ENCODE measurements at places on chromosomes 3 and 15.

DNA sequence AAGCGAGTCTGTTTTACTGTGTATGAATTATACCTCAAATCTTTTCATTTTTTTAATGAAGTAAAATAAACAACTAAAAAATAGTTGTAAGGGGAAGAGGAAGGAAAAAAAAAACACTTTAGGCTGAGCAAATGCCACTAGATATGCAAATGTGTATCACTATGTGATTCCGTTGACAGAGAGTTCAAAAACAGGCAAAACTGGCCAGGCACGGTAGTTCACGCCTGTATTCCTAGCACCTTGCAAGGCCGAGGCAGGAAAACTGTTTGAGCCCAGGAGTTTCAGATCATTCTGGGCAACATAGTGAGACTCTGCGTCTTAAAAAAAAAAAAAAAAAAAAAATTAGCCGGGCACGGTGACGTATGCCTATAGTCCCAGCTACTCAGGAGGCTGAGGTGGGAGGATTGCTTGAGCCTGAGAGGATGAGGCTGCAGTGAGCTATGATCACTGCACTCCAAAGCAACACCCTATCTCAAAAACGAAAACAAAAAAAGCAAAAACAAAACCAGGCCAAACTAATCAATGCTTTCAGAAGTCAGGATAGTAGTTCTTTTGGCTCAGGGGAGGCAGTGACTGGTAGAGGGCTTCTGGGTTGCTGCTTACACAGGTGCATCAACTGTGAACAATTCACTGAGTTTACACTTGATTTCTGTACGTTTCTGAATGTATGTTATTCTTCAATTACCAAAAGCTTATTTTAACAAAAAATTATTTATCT is 7.4 kb downstream of the PRC1 start:
- no peak for DNase-seq

DNA sequence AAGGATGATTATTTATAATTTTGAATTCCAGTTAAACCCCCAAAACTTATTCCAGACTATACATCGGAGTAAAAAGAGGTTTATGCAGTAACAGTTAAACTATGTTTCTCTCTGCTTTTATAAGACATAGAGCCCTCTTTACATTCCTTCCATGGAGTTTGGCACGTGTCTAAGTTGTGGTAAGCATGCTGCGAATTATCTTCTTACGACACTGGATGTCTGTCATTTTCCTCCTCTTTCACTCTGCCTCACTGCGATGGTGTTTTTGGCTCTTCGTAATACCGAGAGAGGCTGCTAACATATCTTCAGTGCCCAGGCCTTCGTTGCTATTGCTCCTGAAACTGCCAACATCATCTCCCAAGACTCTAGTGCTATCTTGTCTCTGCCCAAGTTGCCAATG is 83.9 kb upstream of the TGFBR2 start:
- DNase-seq: no peak

DNA sequence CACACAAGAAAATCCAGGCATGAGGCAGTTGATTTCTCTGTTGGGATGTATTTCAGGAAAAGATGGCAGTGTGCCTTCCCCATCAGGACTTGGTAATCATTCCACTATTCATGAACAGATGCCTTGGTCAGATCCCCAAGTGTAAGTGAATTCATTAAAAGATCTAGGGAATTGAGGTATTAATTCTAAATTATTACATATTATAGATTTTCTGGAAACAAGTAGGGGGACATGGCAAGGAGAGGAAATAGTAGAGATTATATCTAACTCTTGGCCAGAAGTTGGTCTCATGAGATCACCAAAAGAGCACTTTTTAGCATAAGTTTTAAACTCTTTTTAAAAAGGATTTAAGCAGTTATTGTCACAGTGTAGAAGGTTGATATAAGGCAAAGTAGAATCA is 74.4 kb upstream of the MDFIC2 start:
- no peak for DNase-seq

GRCh38 chr15:60972301-60972700 is 256.8 kb downstream of the RORA start:
- no peak for DNase-seq

- DNase-seq: no peak
Observed at GRCh38 chr3:31124373-31124772, 229.9 kb upstream of the GADL1 start.

DNA sequence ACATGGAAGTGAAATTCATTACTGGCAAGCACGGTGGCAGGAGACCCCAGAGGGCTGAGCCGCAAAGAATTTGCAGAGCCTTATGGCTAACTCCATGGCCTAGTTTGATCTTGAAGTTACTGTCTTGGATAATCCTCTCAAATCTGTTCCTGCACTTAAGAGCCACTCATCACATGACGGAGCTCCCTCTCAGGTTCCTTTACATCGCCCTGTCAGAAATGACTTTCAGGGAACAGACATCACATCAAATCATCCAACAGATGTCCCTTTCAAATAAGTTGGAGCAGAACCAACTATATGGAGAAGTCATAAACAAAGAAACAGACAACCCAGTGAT is 328.8 kb upstream of the THBS1 start:
- no peak for DNase-seq

DNA sequence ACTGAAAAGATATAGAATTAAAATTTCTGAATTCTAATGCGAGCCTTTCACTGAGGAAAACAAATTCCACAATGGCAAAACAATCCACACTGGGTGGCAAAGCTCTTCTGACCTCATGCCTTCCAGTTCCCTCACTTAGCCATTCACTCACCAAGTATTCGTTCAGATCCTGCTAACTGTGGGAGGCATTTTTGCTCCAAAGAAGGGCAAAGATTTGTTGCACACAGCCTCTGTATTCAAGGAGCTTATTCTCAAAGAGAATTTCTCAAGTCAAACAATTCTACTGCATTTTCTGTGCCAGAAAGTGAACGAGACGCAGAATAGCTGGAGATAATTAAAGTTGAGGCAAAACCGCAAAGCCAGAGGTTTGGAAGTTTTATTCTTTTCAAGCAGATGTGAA is 77.3 kb downstream of the CPNE4 start:
- DNase-seq: no peak

DNA sequence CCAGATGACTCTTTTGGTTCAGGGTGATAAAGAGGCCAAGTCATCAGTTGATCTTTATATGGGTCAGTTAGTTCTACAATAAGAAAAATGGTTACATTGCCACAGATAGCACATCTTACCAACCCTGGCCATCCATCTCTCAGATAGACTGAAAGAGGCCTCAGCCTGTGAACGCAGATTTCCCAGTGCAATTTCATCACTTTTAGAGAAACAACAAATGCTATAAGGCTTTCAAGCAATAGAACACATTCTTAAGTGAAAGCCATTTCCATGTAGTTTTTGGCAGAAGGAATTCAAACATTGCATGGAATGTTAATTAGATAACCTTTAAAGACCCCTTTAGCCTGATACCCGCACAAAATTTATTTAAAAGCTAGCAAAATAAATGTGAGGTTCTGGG is 200.6 kb upstream of the ZBTB20 start:
- DNase-seq: no peak

Data from activated T-helper 1 cell treated with Interleukin-2 at 50 U/mL for 16 hours (primary cell).